ENCODE measurements at places on chromosomes 7 and 10.
A peak's percentile ranks its signal among the peaks of the same experiment; 100 is the strongest.

DNA sequence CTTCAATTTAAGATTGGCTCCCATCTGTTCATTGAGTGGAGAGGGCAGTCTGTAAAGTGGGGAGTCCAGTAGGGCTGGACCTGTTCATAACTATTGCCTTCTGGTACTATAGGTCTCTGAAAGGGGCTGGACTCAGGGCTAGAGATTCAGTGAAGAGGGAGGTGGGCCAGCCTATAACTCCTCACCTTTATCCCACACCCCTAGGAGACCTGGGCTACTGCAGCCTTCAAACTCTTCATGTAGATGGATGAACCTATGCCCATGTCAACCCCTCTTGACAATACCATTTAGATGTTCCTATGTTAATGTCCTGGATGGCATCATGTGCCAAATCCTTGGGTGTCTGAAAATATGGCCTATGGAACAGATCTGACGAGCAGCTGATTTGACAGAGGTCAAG lies 22.0 kb downstream of the MBL2 start:
- no peak for DNase-seq

DNA sequence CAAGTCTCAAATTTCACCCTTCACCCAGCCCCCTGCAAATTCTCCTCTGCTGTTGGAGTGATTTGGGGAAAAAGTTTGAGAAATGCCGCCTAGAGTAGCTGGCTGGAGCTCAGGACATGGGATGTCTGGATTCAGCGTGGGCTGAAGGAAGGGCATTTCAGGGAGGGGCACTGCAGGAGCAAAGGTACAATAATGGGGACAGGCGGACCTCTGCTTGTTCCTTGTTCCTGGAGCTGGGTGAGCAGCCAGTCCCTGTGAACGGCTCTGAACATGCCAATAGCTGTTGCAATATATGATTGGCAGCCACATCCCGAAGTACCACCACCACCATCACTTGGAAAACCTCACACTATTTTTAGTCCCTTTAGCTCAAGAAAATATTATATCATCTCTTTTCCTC lies 23.4 kb downstream of the ADRA2A start:
- no peak for DNase-seq

- no peak for DNase-seq
Observed at GRCh38 chr10:25288181-25288580, 113.4 kb downstream of the GPR158 start.

DNA sequence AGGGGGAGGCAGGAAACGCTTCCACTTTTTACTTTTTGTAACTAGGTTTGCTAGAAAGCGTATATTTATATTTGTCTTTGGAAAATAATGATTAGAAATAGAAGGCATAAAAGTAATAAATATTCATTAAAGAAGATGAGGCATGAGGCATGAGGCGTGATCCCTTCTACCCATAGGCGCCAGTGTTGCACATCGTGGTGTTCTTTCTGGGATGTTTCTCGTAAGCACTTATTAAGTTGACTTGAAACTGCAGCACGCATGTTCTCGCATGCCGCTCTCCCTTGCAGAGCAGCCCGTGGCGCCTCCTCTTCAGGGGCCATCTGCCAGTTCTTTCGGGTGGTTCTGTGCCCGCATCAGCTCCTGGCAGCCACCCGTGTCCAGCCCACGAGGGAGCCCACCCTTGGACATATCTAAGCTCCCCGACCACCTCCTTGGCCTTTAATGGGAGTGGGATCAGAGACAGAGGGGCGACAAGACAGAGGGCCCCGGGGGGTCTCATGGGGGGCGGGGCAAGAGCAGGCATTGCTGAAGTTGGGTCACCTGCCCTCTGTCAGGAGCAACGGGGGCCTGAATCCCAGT lies 28.5 kb upstream of the CSGALNACT2 start:
- no peak for DNase-seq

GRCh38 chr7:69654849-69655707 lies 56.8 kb downstream of the AUTS2 start:
- DNase-seq: no peak

GRCh38 chr7:51325261-51325676 lies 8.7 kb upstream of the COBL start:
- DNase-seq: no peak

DNA sequence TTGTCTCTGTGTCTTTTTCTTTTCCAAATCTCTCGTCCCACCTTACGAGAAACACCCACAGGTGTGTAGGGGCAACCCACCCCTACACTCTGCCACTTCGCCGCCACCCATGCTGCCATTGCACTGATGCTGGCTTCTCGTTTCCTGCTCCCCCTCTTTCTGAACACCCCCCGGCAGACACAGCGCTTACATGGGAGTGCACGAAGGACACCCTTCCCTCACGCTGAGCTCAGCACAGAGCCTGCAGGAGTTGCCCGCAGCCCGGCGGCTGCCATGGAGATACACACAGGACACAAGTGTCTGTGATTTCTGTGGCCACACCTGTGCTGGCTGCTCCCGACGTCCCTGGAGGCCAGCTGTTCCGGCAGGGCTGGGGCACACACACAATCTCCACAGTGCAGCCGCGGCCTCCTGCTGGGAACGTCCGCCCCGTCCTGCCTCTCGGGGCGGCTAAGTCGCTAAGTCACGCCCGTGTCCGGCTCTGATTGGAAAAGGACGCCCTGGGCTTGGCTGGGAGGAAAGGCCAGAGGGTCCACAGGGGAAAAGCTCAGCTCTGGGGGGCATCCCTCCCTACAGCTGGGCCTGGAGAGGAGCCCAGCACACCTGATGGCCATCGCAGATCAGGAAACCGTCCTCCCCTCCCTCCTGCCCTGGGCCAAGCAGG lies 349.8 kb downstream of the PTPRN2 start:
- no peak for DNase-seq

DNA sequence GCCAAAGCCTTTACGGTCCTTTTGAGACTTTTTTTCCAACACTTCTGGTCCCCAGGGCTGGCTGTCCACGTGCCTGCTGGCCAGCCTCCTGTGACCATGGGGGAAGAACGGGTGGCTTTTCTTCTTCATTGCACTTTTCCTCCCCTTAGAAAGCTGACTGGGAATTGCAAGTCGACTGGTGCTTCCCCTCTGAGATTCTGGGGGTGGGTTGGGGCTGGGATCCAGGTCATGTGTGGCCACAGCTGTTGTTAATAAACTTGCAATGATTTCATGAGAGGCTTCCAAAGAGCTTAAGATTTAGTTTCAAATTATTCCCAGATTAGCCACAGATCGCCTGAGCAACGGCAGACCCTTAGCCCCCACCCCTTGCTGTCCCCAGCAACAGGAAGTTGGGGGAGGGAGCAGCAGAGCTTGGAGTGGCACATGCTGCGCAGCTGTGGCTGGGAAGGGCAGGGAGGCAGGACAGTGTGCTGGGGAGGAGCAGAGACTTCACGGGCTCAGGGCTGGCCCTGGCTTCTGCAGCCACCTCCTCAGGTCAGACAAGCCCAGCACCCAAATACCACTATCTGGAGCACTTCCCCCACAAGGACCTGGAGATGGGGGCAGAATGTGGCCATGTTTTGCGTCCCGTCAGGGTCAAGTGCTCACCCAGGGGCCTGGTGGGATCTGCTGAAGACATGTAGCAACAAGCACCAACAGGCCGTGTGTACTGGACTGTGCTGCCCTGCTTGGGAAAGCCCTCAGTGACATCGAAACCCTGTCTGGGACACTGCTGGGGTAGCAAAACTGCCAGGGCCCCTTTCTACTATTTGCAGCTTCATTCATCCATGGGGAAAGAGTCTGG lies 147.1 kb downstream of the RNF216 start:
- DNase-seq: no peak

GRCh38 chr7:75888464-75889222 lies 9.8 kb downstream of the RHBDD2 start:
- DNase-seq: no peak

DNA sequence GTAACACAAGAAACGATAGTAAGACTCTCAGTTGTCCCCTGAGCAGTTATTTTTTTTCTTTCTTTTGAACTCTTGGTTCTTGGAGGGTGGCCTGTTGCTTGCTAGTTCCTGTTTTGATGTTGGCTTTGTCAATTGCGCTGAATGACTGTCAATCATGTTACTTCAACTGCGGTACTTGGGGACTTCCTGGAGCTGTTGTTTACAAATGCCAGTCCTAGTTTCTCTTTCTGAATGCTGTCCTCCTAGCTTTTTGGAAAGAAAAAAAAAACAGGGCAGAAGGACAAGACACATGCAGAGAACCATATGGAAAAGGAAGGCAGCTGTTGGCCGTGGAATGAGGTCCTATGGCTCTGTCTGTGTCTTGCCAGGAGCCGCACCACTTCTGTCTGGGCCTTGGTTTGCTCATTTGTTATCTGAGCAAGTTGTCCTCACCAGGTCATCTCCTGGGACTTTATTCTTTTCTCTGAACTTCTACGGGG lies 7.0 kb upstream of the PDCD4 start:
- DNase-seq: no peak

DNA sequence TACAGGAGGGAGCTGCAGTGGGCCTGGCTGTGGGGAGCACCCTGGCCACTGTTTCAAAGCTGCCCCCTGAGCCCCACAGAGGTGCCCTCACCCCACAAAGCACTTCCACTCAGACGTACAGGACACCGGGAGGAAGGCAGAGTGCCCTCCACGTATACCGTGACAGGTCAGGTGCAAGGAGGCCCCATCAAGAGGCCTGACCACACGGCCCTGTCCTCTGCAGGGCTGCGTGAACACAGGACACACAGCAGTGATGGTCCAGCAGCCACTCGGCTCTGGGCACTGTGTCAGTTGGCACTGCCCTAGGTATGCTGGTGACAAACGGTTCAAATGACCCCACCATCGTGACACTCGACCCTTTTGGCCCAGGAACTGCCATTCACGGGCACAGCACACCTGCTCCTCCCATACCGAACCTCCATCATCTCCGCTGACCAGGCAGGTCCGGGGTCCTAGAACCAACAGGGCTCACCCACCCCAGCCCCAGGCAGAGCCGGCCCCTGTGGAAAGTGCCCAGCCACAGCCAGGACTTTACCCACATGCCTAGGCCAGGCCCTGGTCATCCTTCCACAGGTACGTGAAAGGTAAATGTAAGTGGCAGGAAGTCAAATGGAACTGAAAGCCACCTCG lies 560.9 kb downstream of the PTPRN2 start:
- no peak for DNase-seq

DNA sequence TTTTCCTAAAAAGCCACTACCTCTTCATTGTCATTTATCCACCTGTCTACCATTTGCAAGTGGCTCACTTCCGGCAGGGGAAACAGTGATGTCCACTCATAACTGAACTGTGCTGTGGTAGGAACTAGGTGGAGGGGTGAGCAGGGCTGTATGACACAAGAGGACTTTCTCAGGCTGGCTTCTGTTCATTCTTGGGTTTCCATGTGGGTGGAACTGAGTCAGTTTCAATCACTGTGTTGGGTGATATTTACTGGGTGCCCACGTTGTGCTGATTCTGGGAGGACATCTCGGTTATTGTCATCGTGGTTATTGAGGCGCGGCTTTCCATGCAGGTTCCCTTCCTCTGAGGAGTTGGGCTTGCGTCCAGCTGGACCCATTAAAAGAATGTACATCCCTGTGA lies 38.8 kb downstream of the RAMP3 start:
- DNase-seq: peak; percentile 62

- DNase-seq: no peak
Observed at GRCh38 chr7:133846203-133846945, 280.8 kb upstream of the LRGUK start.

DNA sequence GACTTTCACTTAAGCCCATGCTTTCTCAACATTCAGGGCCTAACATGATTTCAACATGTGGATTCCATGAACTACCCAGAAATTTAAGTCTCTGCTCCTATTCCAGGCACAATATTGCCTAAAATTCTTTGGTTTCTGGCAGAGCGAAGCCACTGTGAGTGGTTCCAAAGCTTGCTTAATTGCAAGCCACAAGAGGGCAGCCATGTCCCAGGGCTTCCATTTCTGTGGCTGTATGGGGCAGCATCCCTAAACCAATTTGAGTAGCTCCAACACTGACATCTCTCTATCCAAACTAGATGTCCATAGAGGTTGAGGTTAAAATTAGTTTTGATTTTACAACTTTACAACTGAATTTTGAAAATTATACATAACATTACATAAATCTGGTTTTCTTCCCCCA lies 56.3 kb upstream of the MDFIC start:
- DNase-seq: peak; percentile 33

DNA sequence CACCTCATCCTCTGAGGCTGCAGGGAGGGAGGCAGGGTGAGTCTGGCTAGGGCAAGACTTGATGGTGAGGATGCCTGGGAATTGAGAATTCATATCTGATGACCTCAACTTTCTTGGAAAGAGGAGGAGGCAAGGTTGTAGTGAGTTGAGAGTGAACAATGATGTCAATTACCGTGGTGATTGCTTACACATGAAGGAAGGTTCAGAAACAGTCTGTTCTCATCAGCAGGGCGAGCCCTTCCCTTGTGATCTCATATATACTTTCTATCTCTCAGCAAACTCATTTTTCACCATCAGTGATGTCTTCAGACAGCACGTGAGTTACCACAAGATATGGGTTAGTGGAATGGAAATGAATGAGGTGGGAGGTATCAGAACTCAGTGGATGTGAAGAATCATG lies 20.1 kb upstream of the COL13A1 start:
- DNase-seq: no peak

DNA sequence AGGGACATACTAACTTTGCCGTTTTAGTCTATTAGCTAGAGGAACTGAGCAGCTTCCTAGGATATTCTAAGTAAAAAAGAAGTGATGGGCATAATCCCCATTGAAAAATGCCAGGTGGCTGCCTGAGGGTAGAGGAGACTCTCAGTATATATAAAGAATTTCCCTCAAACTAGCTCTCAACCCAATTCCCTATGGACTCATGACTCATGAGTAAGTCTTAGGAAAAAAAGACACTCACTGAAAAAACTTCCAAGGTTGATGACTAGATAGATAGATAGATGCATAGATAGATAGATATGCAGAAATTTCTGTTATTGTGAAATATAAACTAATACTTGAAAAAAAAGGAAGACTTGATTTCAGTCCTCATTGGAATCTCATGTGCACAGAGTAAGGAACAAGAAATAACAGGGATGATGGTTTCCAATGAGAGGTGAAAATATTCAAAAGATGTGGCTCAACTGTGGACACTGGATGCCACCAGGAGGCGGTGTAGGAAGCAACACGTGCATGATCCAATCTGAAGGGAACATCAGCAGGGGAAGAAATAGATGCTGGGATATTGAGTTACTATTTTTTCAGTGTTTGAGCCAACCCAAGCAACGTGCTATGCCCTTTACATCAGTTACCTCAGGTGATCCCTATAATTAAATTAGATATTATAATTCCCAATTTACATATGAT lies 711.0 kb upstream of the LRRTM3 start:
- no peak for DNase-seq
